Panc1 (cell line): ENCODE measurements at places on chromosomes 5 and 9. TPM values are rescaled to one million over a fixed set of nuclear protein-coding genes. Genes with fewer than 3 reads are reported as not detected.

DNA sequence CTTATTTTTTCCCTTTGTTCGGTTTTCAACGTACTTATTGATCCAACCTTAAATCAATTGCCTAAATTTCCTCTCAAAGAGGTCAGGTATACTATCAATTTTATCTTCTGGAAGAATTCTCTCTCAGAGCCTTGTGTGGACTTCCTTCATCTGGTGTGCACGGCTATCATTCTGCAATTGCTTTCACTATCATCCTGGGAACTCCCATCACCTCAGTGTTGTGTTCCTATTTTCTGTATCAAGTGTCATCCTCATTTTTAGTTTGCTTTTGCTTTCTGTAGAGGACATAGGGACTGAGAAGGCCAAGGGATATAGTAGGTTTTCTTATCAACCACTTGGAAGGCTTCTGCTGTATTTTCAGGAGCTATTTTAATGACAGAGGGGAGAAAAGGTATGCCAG is 11.3 kb downstream of the STOM start:
- no peak for DNase-seq
- H3K4me3 ChIP-seq, result no peak overlapping the region
- 0 out of 2 replicates have a peak, but pooled peaks cover 2% of the 10 kb centered on the region for H3K36me3 ChIP-seq
- no peaks in the 10 kb centered on the region for H3K27me3 ChIP-seq
- H3K4me1 ChIP-seq, result peaks cover 11% of the 10 kb centered on the region

- no peak overlapping the region for H3K4me3 ChIP-seq
- H3K36me3 ChIP-seq, result no peaks in the 10 kb centered on the region
- H3K27ac ChIP-seq, result no peak overlapping the region
- H3K27me3 ChIP-seq, result no peaks in the 10 kb centered on the region; the same call in 1 of the 2 replicates
These were observed 210.1 kb upstream of the MVB12B start for GRCh38 chr9:126116351-126117157.

DNA sequence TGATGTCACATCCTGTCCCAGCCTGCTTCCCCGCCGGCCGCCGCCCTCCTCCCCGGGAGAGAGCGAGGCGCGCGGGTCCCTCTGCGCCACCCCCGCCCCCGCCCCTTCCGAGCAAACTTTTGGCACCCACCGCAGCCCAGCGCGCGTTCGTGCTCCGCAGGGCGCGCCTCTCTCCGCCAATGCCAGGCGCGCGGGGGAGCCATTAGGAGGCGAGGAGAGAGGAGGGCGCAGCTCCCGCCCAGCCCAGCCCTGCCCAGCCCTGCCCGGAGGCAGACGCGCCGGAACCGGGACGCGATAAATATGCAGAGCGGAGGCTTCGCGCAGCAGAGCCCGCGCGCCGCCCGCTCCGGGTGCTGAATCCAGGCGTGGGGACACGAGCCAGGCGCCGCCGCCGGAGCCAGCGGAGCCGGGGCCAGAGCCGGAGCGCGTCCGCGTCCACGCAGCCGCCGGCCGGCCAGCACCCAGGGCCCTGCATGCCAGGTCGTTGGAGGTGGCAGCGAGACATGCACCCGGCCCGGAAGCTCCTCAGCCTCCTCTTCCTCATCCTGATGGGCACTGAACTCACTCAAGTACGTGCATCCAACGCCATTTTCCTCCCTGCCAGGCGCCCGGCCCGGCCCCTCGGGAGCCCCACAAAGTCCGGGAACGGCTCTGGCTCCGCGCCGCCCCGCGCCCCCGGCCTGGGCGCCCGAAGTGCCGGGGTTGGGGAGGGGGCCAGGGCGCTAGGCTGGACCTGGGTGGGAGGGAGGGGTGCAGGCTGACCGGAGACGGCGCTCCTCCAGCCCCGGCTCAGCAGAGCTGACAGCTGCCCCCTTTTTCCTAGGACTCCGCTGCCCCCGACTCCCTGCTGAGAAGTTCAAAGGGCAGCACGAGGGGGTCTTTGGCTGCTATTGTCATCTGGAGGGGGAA is 12.0 kb upstream of the OLFM1 start:
- peak overlapping the region; percentile 25; the same call in 1 of the 2 replicates for H3K4me3 ChIP-seq
- no peak for DNase-seq
- H3K4me1 ChIP-seq, result no peaks in the 10 kb centered on the region
- no peak overlapping the region for H3K27ac ChIP-seq

DNA sequence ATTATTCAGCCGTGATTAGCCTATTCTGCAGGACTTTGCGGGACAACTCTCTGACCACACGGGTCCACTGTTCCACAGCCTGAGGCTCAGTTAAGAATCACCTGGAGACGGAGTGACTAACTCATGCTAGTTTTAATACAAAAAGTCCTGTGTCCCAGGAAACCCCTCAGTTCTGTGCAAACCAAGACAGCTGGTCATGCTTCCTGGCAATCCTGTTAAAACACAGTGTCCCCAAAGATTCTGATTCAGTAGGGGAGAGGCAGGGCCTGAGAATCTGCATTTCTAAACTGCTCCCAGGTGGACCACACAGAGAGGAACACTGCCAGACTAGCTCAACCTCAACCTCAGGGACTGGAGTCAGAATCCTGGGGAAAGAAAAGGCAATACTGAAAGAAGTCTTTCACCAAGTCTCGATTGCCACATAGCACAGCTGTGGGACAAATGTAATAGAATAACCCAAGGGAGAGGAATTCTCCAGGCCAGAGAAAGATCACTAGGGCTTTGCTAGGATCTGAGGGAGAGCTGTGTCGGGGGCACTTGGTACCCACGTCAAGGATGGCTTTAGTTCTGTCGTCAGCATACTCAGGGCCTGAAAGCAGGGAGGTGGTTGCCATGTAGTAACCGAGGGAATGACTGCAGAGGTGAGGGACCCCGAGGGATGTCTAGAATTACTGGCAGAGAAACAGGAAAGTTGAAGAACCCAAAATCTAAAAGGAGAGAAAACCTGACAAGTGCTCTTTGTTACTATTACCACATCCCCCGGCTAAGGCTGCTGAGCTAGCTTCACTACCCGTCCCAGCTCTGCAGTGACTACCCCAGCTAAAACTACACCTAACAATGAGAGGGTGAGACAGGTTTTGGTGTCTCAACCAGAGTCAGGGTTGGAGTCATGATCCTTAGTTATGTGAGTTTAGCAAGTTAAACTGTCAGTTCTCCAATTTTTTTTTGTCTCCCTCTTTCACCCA is 8.6 kb downstream of the SUSD1 start:
- H3K36me3 ChIP-seq, result no peaks in the 10 kb centered on the region
- no peaks in the 10 kb centered on the region for H3K27me3 ChIP-seq
- no peak for DNase-seq
- H3K4me1 ChIP-seq, result peaks cover 17% of the 10 kb centered on the region
- H3K27ac ChIP-seq, result peak overlapping the region; percentile 65

The SLC6A18 gene
- total RNA-seq, result not detected
